ENCODE measurements at places on chromosomes 7 and 10.

DNA sequence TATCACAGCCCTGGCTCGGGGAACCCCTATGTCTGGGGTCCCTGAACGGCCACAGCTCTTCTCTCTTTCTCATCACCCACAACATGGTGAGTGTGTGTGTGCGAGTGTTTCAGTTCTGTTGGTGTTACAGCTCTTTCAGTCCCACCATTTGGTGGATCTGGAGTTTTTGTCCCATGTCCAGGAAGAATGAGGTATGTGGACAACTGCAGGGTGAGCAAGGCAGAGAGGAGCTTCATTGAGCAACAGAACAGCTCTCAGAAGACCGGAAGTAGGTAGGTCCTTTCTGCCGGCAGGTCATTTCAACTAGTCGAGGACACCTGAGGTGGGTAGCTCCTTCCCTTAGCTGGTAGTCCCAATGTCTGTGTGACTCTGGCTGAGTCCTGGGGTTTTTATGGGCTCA is 9.5 kb downstream of the PAX4 start:
- DNase-seq, result no peak

GRCh38 chr10:30072068-30072467 is 12.7 kb upstream of the JCAD start:
- DNase-seq, result no peak

- no peak for DNase-seq
Observed at GRCh38 chr7:12385364-12385786, 18.3 kb downstream of the VWDE start.

DNA sequence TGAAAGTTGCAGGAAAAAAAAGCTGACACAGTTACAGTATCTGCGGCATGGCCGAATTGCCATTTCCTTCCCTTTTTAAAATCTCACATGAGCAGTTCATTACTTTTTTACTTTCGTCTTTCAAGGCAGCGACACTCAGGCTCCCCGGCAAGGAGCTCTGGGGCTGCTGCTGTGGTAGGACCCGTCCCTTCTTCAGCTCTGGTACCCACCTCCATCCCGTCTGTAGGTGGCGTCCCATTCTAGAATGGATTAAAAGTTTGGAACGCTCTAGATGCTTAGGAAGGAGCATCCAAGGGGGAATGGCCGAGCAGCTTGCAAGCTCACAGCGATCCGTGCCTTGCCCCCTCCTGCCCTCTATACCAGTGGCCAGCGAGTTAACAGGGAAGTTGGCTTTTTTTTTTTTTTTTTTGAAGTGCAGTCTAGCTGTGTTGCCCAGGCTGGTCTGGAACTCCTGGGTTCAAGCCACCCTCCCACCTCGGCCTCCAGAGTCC is 22.8 kb upstream of the TTYH3 start:
- DNase-seq, result peak; percentile 26

- DNase-seq, result no peak
Observed at GRCh38 chr7:27677912-27678612, 15.4 kb upstream of the HIBADH start.

DNA sequence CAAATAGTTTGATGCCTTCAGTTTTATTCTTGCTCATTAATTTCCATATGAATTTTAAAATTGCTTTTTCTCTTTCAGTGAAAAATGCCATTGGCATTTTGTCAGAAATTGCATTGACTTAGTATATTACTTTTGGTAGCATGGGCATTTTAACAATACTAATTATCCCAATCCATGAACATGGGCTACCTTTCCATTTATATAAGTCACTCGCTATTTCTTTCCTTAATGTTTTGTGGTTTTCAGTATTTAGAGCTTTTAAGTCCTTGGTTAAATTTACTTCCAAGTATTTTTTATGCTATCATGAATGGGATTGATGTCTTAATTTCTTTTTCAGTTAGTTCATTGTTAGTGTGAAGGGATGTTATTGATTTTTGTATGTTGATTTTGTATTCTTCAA is 297.4 kb downstream of the ATRNL1 start:
- no peak for DNase-seq

- no peak for DNase-seq
Observed at GRCh38 chr10:21662635-21663034, 128.6 kb downstream of the MLLT10 start.

- no peak for DNase-seq
Observed at GRCh38 chr10:109823196-109823595, 100.1 kb downstream of the XPNPEP1 start.

GRCh38 chr10:77641788-77642397 is 4.3 kb upstream of the KCNMA1 start:
- peak; percentile 53 for DNase-seq

GRCh38 chr7:12713625-12714378 is 26.4 kb downstream of the ARL4A start:
- no peak for DNase-seq

GRCh38 chr10:13560597-13560996 is 26.2 kb upstream of the PRPF18 start:
- DNase-seq, result no peak

DNA sequence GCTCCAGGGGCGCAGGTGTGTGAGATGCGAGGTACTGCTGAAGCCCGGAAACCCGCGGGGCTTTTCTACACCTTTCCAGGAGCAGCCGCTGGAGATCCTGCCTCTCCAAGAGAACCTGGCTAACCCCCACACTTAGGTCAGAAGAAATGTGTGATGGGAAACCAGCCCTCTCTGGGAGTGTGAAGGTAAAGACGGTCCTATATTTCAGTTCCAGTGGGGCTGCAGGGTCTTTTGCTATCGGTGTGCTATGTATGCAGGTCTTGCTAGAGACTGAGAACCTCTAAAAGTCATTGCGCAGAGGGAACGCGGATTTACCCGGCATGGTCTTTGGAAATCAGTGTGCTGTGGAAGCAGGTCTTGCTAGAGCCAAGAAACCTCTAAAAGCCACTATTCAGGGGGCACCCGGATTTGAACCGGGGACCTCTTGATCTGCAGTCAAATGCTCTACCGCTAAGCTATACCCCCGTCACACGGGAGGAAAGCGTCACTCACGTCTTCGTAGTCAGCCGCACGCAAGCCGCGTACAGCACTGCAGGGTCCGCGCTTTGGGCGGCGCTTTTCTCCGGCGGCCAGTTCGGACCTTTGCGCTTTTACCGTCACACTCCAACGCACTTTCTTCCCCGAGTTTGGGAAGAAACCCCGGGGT is 46.0 kb downstream of the ZNF777 start:
- DNase-seq, result peak; percentile 64

DNA sequence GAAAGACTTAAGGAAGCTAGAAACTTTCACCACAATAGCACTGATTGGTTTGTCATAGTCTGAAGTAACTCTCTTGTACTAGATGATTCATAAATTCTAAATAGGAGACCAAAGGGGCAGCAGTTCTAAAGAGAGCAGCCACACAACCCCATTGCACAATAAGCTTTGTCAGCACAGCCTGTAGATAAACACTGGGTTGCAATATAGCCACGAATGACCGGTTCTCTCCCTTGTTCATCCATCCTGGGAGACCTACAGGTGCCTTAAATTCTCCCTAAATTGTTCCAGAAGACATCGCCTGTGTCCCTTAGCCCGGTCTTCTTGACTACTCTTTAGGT is 167.0 kb downstream of the SNX13 start:
- no peak for DNase-seq

DNA sequence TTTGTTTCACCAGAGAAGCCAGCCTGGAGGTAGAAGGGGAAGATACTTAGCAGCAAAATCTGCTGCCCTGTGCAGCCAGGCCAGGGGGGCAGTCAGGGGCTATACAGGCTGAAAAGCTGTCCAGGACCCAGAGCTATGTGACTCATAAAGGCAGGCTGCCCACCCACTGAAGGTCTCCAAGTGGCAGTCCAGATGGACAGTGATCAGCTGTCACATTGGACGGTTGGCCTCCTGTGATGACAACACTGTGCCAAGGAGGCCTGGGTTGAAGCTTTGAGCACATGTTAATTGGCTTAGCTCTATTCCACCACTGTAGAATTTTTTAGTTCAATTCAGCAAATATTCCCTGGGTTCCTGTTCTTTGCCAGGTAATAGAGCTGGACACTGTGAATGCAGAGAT is 577.3 kb upstream of the GALNT17 start:
- DNase-seq, result no peak

DNA sequence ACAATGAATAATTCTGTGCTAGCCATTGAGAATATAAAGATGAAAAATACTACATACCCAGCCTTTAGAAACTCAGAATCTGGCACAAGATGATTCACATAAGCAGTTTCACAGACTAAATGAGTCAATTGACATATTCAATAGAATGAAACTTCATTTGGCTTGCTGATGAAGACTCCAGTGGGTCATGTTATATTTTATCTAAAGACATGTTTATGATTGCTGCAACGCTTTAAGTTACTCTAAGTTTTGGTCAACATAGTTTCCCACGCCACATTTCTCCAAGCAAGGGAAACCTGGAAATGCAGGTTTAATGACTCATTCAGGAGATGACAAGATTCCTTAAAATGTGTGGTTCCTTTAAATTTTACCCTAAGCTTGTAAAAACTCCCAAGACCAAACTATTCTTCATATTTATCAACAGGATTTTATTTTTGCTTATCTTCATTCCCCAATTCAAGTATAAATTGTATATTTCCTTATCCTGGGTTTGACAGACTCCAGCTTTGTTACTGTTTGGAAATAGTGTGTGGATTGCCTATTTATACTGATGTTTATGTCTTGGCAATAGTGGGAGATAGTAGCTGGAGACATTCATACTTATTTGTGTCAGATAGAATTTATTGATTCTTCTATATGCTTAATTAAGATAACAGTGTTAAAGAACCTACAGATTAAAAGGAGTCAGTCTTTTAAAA is 6.6 kb downstream of the SEMA3A start:
- no peak for DNase-seq

- DNase-seq, result no peak
Observed at GRCh38 chr7:44891791-44892190, 6.5 kb upstream of the PURB start.

DNA sequence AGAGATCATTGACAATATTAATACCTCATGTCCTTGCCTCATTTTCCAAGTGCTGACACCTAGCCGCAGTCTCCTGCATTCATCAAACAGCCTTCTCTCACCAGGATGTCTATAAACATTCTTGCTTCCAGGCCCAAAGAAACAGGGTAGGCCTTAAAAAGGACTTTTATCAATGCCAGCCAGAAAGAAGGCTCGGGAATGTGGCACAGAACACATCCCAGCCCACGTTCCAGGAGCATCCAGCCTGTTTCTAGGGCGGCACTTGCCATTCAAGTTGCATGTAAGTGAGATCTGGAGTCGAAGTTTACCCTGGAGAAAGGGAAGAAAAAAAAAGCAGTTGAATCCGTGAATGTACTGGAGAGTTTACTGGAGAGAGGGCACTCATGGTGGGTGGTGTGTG is 1083.1 kb downstream of the KCNMA1 start:
- no peak for DNase-seq

DNA sequence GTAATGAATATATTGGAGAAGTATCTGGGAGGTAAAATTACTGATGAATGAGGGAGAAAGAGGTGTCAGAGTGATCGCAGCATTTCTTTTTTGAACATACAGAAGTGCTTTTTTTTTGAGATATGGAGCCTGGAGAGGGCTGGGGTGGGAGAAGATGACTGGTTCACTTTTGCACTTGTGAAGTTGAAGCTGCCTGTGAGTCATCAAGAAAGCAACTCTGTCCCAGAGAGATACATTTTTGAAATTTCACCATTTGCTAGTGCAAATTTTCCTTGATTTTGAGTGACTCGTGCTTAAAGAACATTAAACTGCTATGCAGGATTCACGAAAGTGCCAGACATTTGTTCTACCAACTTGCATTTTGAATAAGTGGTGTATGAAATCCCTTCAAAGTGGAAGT is 81.8 kb downstream of the ADRA2A start:
- no peak for DNase-seq

- DNase-seq, result no peak
Observed at GRCh38 chr10:17470246-17470645, 15.9 kb upstream of the ST8SIA6 start.

GRCh38 chr7:108076156-108076555 is 54.0 kb downstream of the LAMB4 start:
- no peak for DNase-seq

GRCh38 chr7:151192002-151192539 is 5.0 kb upstream of the ASB10 start:
- DNase-seq, result no peak

GRCh38 chr10:64345856-64346255 is 824.7 kb downstream of the REEP3 start:
- DNase-seq, result no peak

DNA sequence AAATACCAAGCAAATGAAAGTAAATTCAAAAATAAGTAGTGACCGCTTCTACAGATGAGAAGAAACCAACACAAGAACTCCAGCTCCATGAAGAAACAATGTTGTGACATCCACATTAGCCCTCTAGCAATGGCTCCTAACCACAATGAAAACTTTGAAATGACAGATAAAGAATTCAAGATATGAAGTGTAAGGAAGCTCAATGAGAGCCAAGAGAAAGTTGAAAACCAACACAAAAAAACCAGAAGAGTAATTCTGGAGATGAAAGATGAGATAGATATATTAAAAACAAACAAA is 68.2 kb upstream of the DDC start:
- DNase-seq, result no peak

- no peak for DNase-seq
Observed at GRCh38 chr7:31874631-31875386, 187.8 kb downstream of the PPP1R17 start.

DNA sequence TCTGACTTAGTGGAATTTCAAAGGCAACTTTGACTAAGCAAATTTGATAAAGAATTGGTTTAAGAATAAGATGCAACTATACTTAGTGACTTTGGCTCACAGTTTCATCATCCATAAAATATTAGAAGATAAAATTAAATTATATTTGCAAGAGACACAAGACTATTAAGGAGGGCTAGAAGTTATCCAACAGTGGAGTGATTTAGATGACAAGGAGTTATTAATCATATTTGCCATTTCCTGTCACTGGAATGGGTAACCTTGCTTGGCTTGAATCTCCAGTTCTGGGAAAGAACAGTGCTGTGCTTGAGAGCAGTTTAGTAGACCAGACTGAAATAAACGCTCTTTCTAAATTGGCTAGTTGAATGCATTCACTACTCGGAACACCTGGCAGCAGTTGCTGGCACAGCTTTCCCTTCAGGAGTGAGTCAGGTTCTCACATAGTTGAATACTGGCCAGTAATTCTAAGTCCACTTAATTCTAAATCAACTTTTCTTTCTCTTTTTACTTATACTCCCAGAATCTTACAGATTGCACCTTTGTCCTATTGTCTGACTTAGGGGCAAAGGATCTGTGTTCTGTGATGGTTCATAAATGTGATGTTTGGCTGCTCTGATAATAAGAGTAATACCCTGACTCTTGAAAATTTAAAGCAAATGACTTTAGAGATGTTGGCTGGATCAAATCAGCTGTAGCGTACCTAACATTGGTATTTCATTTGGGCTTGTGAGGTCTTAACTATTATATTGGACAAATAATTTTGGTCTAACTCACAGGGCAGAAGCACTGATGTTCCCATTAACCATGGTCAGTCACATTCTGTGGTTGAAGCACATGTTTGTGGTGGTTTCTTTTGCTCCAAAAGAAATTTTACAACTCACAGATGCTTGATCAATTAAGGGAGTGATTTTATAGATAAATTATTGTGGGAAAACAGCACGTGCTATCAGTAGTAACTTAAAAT is 16.6 kb downstream of the STMP1 start:
- no peak for DNase-seq

DNA sequence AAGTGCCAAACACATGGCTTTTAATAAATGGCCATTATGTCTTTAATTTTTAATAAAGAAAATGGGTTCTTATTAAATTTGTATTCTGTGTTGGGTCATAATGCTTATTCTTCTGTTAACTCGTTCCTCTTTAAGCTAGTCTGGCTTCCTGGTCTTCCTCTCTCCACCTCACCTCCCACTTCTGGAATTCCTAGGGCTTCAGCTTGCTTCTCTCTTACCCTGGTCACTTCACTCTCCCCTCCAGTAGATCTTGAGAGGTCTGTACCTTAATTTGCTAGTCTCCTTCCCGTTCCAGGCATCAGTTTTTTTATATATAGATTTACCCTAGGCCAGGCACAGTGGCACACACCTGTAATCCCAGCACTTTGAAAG is 111.2 kb downstream of the RALA start:
- DNase-seq, result no peak
